ENCODE measurements at places on chromosomes 2 and 18. TPM values are rescaled to one million over a fixed set of nuclear protein-coding genes. Genes with fewer than 3 reads are reported as not detected.
A peak's percentile ranks its signal among the peaks of the same experiment; 100 is the strongest.

DNA sequence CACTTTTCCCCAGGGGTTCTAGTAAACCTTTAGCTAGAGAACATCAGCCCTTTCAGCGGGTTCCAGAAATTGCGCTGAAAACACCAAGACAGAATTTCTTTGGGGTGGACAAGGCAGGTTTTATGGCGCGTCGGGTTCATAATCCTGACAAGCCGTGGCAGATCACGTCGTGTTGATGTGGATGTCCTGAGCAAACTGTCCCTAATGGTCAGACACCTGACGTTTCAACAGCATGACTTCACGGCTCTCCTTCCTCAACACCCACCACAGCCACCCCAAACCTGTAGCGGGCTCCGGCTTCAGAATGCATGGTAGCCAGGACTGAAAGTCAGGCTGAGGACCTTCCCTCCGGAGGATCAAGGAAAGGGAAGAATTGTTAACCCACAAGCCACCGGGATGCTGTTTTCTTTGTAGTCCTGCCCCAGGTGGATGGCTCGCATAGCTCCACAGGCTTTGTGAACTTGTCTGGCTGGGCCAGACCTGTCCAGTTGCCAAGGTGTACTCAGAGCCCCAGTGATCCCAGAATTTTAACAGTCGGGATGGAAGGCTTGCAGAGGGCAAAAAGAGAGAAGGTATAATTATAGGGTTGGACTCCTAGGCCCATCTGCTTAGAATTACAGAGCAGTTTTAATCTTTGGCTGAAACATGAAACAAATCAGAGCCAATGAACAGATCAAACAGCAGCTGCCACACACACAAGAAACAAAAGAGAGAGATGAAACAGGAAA is 1.5 kb downstream of the APCDD1 start:
- DNase-seq = no peak

DNA sequence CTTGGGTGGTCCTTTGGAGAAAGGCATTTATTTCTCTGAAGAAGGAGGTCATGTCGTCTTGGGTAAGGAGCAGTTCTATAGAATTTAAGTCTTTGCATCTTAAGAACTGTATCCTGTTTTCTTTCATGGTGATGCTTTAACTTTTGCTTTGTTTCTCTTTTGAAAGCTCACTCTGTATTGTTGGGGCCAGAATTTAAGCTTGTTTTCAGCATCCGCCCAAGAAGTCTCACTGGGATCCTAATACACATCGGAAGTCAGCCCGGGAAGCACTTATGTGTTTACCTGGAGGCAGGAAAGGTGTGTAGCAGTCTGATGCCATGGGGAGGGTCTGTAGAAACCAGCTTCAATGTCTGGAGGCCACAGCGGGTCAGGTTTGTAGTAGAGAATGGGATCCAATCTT is 64.7 kb upstream of the TTC39C start:
- DNase-seq = no peak

GRCh38 chr2:24972315-24972961 is 683 bp upstream of the DNAJC27 start:
- DNase-seq = peak; percentile 27

- DNase-seq = no peak
These were observed 3.1 kb downstream of the COL3A1 start for GRCh38 chr2:188977317-188977716.

DNA sequence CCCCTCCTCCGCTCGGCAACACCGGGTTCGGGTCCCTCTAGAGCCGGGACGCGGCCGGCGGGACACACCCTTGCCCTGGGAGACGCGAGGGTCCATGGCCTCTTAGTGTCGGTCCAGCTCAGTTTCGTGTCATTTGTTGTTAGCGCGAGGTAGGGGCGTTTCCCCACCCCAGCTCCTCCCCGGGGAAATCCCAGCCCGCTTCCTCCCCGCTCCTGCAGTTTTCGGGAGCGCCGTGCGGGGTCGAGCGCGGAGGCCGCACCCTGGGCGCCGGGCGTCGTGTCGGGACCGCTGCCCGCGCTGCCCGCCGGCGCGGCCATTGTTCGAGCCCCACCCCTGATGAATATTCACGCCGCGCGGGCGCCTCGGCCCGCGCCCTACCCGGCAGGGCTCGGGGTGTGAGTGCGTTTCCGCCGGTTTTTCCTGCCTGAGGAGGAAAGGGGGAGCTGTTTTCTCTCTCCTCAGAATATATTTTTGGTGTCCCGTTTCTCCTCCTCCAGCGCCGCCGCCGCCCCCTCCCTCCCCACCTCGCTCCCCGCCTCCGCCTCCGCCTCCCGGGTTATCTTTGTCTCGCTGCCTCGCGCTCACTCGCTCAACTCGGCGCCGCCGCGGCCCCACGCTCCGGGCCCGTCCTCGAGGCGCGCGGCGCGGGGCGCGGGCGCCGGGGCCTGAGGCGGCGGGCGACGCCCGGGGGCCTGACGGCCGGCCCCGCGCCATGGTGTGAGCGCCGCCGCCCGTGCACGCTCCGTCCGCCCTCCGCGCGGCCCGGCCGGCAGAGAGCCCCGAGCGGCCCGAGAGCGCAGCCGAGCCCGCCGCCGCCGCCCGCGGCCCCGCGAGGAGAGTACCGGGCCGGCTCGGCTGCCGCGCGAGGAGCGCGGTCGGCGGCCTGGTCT is at the start of gene MAP4K4:
Gene MAP4K4, plus strand, starts transcription at position 584 of the 890 bp plus-strand sequence. CDS start 374 bp downstream, outside the sequence.
- peak; percentile 59 for DNase-seq

DNA sequence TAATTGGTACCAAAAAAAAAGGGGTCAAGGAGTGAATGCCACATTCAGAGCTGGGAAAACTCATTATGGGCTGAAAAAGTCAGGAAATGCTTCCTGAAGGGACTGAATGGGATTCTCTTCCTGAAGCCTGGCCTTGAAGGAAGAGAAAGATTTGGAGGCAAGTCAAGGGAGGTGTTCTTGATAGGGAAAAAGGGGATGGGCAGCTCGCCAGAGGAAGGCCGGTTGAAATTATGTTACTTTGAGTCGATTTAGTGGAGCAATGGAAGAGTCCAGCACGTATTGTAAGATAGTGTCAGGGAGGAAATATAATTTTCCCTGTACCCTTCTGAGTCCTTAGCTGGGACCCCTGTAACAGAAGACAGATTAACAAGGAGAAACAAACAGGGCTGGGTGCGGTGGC is 115.3 kb upstream of the STPG4 start:
- DNase-seq = no peak

- peak; percentile 36 for DNase-seq
These were observed 44.0 kb downstream of the KLF7 start for GRCh38 chr2:207121784-207122183.

DNA sequence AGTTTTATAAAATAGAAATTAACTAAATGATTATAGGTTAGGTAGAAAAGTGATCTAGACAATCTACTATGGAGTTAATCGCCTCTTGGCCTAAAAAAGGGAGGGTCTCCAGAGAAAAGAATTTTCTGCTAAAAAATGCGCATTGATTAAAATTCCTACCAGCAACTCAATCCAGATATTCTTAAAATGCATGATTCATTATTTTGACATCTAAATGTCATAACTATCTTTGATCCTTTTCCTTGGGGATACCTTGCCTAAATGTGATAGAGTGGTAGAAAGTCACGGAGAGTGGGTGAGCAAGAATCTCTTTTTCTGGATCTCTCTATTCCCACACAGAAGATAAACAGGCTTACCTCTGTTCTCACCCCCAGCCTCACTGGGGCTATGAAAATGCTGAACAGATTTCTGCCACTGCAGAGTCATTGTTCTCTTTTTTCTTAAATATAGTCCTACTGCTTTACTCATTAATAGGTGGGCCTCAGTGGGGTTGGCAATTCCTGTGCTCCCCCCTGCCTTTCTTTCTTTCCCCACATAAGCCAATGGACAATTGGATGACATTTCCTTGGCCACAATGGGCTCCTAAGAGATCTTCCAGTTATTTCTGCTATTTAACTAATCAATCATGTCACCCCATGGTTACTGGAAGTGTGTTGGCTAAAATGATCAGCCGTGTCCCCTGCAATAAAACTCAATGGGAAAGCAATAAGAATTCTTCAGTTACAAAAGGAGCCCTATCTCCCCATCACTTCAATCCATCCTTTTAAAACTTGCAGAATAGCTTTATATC is 5.8 kb upstream of the ASXL3 start:
- DNase-seq = no peak

CTLA4 gene
- total RNA-seq = not detected

ALKAL2 gene
- not detected for total RNA-seq

POTEC gene
- total RNA-seq = not detected
